ENCODE measurements at places on chromosomes 2 and 18.

DNA sequence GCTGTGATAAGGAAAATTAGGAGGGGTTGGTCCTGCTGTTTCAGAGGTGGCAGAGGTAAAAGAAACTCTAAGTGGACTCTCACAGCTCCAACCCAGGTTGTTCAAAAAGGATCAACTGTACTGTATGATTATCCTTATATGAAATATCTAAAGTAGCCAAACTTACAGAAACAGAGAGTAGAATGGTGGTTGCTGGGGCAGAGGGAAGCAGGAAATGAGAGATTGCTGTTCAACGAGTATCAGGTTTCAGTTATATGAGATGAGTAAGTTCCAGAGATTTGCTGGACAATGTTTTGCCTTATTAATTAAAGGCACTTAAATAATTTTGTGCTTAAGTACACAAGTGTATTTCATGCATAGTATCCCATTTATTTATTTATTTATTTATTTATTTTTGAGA lies 972.0 kb upstream of the LRRTM1 start:
- DNase-seq, result no peak

- no peak for DNase-seq
These were observed 32.4 kb downstream of the ORC2 start for GRCh38 chr2:200930947-200931626.

DNA sequence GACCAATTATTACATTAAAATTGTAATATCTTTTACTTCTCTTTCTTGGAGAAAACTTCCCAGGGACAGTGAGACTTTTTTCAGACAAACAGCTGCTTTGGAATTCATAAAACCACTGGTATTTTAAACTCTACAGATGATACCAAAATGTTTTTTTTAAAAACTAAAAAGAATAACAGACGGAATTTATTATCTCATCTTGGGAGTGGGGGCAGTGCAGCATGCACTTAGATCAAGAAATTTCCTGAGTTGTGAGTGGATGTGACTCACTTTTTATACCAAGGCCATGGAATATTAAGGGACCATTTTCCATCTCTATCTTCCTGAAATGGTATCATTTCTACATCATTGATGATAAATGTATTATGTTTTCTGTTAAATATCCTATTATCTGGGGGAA lies 422.8 kb upstream of the HNRNPA3 start:
- DNase-seq, result no peak

- no peak for DNase-seq
These were observed 50.4 kb upstream of the FZD5 start for GRCh38 chr2:207819839-207820784.

All from thymus (tissue), 14 donors.